Cardiac fibroblast (primary cell): ENCODE measurements at places on chromosomes 6 and 20.
A peak's percentile ranks its signal among the peaks of the same experiment; 100 is the strongest.

DNA sequence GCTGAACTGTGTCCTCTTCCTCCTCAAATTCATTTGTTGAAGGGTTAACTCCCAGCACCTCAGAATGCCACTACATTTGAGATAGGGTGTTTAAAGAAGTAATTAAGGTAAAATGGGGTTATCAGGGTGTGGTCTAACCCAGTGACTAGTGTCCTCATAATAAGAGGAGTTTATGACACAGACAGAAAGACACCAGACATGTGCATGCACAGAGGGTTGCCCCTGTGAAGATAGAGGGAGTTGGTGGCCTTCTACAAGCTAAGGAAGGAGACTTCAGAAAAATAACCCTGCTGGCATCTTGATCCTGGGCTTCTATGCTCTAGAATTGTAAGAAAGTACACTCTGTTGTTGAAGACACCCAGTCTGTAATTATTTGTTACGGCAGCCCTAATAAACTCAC, 24.9 kb upstream of the EDN1 start:
- DNase-seq = no peak

DNA sequence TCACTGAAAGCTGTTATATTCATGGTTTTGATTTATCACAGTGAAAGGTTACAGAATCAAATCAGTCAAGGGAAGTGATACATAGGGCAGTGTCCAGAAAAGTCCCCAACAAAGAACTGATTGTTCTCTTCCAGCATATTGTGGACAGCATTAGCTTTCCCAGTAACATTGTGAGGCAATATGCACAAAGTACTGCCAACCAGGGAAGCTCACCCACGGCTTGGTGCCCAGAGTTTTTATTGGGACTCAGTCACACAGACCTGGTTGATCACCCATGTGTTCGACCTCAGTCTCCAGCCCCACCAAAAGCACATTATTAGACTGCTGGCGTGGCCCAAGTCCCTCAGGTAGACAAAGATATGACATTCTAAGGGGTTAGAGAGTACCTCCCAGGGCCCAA, 76.0 kb downstream of the LCA5 start:
- peak; percentile 34 for DNase-seq

DNA sequence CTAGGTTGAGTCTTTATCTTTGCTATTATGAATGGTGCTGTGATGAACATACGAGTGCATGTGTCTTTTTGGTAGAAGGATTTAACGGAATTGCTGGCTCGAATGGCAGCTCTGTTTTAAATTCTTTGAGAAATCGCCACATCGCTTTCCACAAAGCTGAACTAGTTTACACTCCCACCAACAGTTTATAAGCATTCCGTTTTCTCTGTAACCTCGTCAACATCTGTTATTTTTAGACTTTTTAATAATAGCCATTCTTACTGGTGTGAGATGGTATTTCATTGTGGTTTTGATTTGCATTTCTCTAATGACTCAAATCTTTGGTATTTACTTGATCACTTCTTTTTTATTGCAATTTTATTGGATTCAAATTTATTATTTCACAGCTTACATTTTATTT, 117.4 kb upstream of the HDGFL1 start:
- DNase-seq = no peak

GRCh38 chr6:110654096-110654820, 161.0 kb downstream of the CDK19 start:
- DNase-seq = peak; percentile 52

GRCh38 chr6:501891-502601, 110.5 kb downstream of the IRF4 start:
- DNase-seq = no peak

DNA sequence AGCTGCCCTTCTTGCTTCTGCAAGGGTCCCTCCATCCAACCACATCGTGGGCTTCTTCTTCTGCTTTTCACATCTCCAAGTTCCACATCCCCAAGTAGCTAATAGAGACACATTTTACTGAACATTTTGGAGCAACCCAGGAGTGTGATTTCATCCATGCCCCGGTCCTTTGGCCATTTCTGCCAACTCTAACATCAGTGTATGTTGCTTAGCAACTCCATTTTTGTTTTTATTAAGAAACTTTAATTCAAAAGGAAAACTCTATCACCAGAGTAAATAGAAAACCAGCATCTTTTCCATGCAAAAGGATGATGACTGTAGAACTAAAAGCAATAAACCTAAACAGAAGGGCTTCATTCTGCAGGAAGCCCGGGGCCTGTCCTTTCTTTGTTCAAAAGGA, 32.7 kb upstream of the SULF2 start:
- DNase-seq = no peak

DNA sequence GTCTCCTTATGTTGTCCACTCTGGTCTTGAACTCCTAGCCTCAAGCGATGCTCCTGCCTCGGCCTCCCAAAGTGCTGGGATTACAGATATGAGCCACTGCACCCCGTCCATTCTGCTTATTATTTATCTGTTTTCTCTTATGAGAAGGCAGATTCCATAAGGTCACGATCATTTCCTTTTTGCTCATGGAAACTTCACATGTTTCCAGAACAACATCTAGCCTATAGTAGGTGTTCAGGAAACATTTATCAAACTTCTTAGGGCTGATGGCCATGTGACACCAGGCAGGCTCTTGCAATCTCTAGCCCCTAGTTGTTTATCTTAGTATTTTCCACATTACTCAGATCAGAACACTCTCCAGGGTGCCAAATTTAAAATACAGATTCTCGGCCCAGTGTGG, 61.2 kb downstream of the ZFP64 start:
- peak; percentile 54 for DNase-seq

DNA sequence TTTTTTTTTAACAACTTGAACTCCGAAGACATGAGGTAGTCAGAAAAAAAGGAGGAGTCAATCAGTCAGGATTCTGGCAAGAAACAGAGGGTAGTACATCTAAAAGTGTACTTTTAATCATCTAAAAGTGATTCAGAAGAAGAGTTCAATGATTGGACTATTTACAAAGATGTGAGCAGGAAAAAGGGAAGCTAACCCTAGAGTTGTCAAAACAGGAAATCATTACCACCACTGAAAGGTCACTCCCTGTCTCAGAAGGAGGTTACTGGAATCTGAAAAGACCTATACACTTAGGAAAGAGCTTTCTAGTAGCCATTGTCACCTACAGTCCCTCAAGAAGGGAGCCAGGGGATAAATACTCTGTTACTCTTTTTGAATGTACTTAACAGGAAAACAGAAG, 16.7 kb upstream of the LMBRD1 start:
- no peak for DNase-seq

- no peak for DNase-seq
Observed at GRCh38 chr6:155372256-155372655, 58.0 kb upstream of the TFB1M start.

DNA sequence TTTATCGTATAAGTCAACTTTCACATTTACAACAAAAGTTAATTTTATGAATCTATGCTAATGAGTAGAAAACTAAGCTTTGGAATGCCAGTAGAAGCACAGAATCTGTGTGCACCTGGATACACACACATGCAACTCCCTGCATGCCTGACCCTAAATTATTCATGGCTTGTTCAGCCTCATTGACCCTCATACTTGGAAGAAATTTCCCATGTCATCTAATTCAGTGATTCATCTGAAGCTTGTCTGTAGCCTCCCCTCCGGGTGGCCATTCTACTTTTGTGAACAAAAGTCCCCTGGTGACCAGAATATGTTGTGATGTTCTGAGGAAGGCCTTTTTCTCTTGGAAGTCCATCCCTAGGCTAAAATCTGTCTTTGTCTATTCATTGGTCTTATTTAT, 1078.4 kb downstream of the KIF16B start:
- no peak for DNase-seq

- no peak for DNase-seq
Observed at GRCh38 chr6:163602851-163603250, 188.3 kb downstream of the QKI start.

GRCh38 chr20:51029963-51030920, 7.3 kb upstream of the KCNG1 start:
- peak; percentile 55 for DNase-seq

- peak; percentile 33 for DNase-seq
Observed at GRCh38 chr20:10594296-10594868, 79.4 kb downstream of the JAG1 start.

- DNase-seq = peak; percentile 97
Observed at GRCh38 chr20:50144362-50144761, 9.2 kb downstream of the PEDS1 start.

GRCh38 chr6:128570680-128571063, 50.3 kb upstream of the PTPRK start:
- no peak for DNase-seq

GRCh38 chr20:58407201-58407873, 18.3 kb downstream of the VAPB start:
- peak; percentile 51 for DNase-seq

GRCh38 chr6:112044856-112045255, 9.0 kb upstream of the CCN6 start:
- peak; percentile 71 for DNase-seq

DNA sequence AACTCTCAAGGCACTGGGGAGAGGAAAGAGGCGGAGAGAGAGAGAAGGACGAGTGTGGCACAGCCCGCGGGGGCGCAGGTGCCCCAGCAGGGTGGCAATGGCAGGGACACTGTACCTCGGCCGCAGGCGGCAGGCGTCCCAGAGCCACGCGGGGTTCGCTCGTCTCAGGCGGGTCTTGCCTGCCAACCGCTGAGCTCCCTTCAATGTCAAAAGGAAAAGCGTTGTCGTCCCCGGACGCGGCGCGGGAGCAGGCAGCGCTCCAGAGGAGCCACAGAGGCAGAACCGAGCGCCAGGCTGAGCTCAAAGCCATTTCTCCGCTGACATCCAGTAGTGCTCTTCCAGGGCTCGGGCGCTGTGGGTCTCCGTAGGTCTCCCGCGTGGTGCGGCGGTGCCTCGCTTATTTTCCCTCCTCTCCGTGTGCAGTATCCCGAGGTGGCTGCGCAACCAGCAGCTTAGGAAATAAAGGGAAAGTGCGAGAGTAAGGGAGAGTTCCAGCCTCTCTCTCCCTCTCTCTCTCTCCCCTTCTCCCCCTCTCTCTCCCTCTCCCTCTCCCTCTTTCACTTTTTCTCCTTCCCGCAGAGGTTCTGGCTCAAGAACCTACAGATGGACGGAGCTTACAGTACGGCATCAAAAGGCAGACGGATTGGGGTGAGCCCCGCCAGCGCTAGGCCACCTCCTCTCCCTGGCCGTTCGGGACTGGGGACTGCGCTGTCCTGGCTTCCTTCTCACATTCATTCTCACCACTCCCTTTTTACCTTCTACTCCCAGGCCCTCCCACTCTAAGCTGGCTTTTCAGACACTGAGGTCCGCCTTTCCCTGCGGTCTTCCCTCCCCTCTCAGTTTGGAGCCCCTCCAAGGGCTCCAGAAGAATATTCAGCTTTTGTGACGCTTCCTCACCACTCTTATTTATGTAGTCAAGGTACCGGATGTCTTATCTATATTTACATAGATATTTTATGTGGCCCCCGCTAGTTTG, at the start of gene LAMA4:
TSS of gene LAMA4 (minus strand) at position 727 of the 976 bp plus-strand sequence. CDS start at position 310, 417 bp downstream.
- DNase-seq = peak; percentile 92

DNA sequence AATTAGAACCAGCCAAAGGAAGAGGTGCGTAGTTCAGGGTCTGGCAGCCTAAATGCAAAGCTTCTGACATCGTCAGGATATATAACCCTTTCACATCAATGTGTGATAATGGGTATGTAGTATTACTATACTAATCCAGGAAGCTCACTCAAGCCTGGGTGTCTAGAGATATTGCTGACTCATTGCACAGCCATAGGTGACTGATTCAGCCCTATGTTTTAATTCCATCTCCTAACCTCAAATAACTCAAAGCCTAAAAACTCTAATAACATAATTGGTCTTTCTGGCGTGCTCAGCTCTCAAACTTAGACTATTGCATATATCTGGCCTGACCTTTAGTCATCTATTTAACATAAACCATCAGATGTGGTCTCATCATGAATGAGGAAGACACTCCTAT, 658.4 kb downstream of the TBC1D32 start:
- DNase-seq = no peak

DNA sequence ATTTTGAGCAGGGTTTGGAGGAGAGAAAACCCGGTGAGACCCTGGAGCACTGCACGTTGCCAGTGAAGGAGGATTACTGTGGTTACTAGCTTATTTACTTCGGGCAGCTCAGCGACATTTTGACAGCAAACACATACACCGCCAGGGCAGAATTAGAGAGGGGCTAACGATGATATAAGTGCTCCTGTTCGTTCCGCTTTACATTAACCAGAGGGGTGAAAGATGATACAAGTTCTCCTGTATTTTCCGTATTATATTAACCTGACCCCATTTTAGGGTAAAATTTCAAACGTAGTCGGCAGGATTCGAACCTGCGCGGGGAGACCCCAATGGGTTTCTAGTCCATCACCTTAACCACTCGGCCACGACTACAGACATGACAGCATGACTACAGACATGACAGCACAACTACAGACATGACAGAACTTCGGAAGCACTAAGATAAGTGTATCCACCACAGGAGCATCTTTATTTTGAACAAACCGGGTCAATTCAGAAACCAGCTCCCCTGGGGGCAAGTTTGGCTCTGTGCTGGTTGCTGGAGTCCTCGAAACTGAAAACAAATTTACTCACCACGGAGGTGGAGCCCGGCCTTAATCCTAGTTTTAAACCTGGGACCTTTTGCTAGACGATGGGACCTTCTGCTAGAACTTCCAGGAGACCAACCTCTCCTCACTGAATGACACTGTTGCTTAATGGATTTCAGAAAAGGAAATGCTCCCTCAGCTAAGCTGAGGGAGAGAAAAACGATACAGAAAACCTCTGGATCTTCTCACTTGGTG, 80.4 kb upstream of the ZNF184 start:
- DNase-seq = peak; percentile 20

- DNase-seq = no peak
Observed at GRCh38 chr20:50211091-50211490, 20.5 kb downstream of the CEBPB start.

DNA sequence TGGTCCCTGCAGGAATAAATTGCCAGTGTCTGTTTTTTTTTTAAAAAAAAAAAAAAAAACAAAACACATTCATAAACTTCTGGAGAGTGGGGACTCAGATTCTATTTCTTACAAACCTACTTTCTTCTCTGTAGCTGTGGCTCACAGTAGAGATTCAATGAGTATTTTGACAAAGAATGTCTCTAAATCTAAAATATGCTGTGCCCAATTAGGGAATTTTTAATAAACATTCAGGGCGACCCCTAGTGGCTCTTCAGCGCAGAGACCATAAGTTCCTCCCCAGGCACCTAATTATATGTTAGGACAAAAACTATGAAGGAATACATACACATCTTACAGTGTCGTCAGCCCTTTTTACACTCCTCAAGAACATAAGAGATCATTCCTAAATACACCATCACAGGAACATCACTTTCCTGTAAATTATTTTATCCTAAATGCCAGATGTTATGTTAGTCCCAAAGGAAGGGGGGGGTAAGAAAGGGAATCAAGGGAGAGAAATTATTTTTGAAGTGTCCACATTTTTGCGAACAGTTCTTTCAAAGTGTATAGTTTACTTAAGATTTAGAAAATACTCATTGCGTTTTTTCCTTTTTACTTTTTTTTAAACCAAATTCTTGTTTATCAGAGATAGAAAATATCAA, 21.8 kb upstream of the NAA20 start:
- peak; percentile 78 for DNase-seq

GRCh38 chr6:18976091-18976490, 588.9 kb downstream of the RNF144B start:
- no peak for DNase-seq

- peak; percentile 57 for DNase-seq
Observed at GRCh38 chr20:35200267-35200666, 26.2 kb upstream of the MMP24 start.
